SJSA1 (cell line): ENCODE measurements at places on chromosomes 2 and 18.
A peak's percentile ranks its signal among the peaks of the same experiment; 100 is the strongest.

DNA sequence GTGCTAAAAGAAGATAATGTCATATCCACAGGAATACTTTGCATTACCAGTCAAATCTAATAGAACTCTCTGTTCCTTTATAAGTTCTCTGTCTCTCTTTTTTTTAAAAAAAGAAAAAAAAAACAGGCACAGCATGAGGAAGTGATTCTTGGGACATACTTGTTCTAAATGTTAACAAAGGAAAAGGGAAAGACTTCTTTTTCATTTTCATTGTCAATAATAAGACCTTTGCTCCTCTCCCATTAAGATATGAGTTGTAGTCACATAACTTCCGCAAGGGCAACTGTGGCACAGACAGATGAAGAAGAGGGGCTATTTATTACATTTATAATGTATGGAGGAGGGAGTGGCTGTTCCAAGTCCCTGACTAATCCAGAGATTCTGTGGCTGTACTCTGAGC, 4.7 kb downstream of the CD302 start:
- no peaks in the 10 kb centered on the region for H3K27me3 ChIP-seq
- H3K4me1 ChIP-seq = peaks cover 18% of the 10 kb centered on the region
- H3K4me3 ChIP-seq = no peak overlapping the region

GRCh38 chr2:23433282-23433681, 48.3 kb downstream of the KLHL29 start:
- H3K36me3 ChIP-seq = no peaks in the 10 kb centered on the region
- DNase-seq = no peak
- no peak overlapping the region for H3K27ac ChIP-seq
- no peaks in the 10 kb centered on the region for H3K27me3 ChIP-seq
- H3K4me3 ChIP-seq = no peak overlapping the region

DNA sequence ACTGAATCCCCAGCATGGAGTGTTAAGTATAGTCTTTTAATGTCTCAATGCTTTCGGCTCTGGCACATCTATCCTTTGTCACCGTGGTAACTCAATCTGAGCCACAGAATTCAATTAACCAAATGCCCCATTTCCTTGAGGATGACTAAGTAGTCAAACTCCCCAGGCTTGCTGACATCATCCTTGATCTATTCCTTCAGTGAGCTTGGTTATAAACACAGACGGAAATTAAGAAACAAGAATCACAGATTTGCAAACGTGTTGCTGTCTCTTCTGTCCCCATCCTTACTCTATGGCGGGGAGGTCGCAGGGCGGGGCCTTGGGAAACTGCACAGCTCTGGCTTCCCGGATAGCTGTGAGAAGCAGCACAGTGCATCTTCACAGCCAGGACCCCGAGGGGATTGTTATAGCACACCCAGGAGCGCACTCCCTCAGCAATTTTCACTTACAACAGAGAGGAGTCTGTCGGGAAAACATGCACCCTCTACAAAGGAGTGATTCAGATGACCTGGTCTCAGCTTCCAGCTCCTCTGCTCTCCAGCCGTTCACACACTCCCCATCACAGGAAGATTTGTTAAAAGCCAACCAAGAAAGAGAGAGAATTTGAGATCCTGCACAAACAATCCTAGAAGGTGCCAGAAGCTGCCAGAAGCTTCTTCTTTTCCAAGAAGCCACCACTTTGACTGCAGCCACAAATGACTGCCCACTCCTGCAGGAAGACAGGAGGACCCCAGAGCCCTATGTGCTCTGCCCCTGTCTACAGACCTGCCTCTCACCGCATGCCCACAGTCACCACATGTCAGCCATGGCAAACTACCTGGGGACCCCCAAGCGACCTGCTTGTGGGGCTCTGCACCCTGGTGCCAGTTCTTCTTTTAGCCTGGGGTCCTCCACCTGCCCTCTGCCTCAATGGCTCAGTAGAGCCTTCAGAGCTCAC, 44.9 kb upstream of the YWHAQ start:
- no peaks in the 10 kb centered on the region for H3K27me3 ChIP-seq
- H3K4me1 ChIP-seq = peaks cover 21% of the 10 kb centered on the region
- H3K4me3 ChIP-seq = 0 out of 2 replicates have a peak overlapping the region, but pooled peaks have one; percentile 2
- no peaks in the 10 kb centered on the region for H3K36me3 ChIP-seq
- peak overlapping the region; percentile 63 for H3K27ac ChIP-seq

- DNase-seq = no peak
- no peak overlapping the region for H3K4me3 ChIP-seq
- no peaks in the 10 kb centered on the region for H3K36me3 ChIP-seq
Observed at GRCh38 chr18:63534615-63535014, 7.6 kb upstream of the SERPINB12 start.

- no peaks in the 10 kb centered on the region for H3K4me1 ChIP-seq
- H3K4me3 ChIP-seq = no peak overlapping the region
- no peak for DNase-seq
- no peaks in the 10 kb centered on the region for H3K36me3 ChIP-seq
- no peaks in the 10 kb centered on the region for H3K27me3 ChIP-seq
Observed at GRCh38 chr2:123419976-123420375, 605.1 kb upstream of the CNTNAP5 start.
